Cerebellum (tissue), 4 donors: ENCODE measurements at places on chromosomes 2 and 18.

DNA sequence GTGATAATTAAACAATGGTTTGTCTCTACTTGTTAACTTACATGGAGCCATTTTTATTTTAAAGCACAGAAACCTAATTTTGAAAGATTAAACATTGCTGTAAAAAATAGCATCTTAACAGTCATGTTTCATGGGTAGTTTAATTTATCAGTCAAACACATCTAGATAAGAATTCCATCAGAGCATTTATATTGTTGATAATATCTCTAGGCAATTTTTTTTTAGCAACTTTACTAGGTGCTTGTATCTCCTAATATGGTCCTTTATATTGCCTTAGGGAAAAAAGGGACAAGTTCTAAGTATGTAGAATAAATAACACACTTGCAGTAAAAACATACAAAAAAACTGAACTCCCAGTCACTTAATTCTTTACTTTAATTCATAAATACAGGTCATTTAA, 863 bp downstream of the CSRNP3 start:
- DNase-seq = no peak

GRCh38 chr18:8626414-8627106, 17.3 kb downstream of the RAB12 start:
- DNase-seq = no peak

GRCh38 chr2:218216336-218216673, 684 bp upstream of the ARPC2 start:
- no peak for DNase-seq

DNA sequence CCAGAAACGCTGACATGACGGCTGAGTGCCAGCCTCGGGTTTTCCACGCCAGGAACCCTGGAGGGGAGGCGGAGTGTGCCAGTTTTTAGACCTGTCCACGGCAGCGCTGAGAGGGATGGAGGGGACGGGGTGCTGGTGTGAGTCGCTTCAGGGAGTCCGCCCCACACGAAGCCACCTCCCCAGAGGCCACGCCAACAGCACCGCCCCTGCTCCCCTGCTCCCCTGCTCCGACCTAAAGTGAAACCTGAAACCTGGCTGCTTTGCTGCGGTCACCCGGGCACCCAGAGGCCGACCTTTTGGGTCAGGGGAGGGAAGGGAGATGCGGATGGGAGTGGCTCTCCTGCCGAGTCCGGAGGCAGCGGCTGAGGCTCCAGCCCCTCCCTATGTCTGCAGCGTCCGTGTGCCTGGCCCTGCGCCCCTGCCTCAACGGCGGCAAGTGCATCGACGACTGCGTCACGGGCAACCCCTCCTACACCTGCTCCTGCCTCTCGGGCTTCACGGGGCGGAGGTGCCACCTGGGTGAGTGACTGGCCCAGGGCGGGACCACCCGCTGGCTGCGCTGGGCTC, 38.1 kb downstream of the SNED1 start:
- DNase-seq = peak; percentile 35

- DNase-seq = no peak
Observed at GRCh38 chr2:233602076-233602475, 15.4 kb upstream of the UGT1A8 start.

DNA sequence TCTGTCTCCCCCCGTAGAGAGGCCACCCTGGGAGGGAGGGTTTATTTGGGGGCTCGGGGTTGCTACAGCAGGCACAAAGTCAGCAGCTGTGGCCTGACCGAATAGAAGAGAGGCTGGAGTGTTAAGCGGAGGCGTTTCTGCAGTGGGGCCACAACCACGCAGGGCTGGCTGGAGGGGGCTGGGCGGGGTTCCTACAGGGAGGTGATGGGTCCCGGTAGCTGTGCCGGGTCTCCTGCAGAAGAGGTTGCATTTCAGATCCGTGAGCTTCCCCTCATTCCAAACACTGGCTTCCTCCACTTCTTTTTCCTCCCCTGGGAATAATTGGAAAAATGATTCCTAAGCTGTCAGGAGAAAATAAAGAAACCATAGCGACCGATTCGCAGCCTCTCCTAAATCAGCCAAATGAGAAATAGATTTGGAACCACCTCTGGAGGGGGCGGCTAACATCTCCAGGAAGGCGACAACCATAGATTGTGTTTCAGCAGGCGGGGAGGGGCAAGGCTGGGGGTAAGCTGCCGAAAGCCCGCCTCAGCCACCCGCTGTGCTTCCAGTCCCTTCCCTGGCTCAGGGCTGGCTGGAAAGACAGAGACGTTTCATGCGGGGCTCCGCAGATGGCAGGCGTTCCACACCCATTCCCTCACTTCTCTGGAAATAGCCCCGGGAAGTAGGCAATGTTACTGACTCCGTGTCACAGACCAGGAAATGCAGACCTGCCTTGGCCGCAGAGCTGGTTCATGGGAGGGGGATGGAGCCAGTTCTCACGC, 85.6 kb upstream of the TAF1B start:
- peak; percentile 71 for DNase-seq

GRCh38 chr18:64191069-64191468, 42.2 kb upstream of the LINC00305 start:
- no peak for DNase-seq

- DNase-seq = no peak
Observed at GRCh38 chr2:168185583-168186274, 61.7 kb downstream of the STK39 start.

DNA sequence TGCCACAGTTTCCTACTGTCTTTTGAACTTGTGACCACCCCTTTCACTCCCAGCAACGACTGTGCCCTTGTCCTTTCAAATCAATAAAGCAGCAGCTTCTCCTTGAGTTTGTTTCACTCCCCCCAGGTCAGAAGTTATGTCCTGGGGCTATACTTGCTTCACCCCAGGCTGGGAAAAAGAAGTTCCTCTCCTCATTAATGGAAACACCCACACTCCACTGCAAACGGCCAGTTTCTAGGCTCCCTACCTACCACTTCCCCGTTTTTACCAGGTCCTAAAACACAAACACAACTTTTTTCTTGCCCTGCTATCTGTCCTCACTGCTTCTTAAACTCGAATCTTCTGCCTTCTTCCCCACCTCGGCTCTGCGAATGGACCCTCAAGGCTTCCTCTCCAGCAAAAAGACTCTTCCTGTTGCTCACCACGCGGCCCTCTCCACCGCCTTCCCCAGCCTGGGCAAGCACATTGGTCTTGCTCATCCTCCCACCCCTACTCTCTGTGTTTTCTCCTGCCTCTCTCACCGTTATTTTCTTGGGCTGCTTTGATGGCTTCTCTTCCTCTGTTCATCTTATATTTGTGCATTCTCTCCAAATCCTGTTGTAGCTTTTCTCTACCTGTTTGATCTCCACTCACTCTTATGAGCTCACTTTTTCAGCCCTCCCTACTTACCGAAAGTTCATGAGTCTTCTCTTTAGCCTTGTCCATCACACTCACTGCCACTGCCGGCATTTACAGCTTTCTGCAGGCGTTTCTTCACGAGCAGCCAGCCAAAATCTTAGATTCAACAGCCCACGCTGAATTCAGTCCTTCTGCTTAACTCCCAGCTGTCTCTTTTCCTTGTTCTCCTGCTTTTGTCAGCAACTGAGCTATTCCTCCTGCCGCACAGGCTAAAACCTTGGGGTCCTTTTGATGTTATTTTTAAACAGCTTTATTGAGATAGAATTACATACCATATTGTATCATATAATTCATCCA, 7.0 kb upstream of the SP5 start:
- no peak for DNase-seq

DNA sequence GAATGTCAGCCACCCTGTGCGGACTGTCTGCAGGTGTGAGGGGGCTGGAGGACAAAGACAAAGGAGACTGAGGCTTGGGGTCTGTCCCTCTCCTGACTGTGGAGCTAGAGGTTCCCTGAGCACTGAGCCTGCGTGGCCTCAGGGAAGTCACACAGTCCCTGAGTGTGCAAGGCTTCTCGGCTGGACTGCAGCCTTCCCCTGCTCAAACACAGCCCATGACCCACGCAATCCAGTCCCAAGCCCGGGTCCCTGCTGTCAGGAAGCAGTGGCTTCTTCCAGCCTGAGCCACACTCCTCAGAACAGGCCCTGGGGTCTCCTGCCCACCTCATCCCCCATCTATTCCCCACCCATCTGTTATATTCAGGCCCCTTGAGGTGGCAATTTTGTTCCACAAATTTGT, 2.7 kb downstream of the ASTL start:
- DNase-seq = no peak

GRCh38 chr2:237244178-237244577, 158.5 kb downstream of the COPS8 start:
- no peak for DNase-seq

DNA sequence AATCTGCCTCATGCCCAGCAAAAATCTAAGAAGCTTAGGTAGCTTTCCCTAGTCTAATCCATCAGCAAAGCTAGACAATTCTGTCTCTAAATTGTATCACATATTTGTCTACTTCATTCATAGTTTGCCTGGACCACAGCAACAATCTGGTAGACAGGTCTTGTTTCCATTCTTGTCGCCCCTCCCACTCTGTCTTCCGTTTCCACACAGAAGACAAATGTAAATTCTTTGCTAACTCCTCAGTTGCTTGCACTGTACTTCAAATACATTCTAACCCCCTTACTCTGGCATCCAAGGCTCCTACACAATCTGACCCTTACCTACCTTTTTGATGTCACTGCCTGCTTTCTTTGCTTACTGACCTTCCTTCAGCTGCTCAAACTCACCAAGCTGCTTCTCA, 40.1 kb downstream of the THUMPD2 start:
- no peak for DNase-seq

DNA sequence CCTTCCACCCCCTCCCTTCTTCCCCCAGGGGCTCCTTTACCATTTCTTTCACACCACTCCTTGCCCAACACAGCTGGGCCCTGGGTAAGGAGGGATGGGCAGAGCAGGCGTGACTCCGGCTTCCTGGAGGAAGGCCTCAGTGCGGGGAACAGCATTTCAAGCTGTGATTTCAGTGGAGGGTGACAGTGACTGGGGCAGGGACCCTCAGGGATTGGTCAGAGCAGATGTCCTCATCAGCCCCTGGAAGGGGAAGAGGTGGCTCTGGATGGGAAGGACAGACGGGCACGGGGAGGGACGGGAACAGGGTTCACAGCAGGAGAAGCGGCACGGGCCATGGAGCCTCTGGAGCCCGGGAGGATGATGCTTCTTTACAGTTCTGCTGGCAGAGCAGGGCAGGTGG, 130.8 kb upstream of the TWIST2 start:
- no peak for DNase-seq

DNA sequence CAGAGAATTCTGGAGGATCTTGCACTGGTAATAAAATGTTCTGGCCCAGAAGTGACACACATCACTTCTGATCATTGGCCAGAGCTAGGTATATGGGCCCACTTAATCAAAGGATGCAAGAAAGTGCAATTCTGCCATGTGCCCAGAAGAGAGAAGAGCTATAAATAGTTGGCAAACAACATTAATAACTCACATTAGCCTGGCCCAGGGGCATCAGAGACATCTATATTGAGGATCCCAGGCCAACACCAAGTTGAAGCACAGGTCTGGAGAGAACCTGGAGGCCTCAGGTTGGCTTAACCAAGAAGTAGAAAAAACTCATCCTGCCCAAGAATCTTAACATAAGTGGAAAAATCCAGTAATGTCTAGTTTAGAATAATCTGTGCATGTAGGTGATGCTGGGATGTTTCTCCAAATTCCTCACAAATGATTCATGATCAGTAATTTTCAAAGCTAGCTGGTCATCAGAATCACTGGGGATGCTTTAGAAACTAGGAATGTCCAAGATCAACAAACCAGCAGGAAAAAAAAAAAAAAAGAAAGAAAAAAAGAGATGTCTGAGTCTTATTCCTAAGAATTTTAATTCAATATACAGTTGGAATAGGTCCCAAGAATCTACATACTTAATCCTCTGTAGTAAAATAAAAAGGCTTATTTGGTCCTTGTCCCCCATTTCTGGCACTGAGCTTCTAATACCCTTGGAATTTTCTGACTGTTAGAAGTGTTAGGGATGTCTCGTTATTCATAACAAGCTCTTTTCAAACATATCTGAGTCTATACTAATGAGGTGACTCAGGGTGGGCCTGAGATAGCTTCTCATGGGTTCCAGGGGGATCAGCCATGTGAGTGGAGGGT, 35.0 kb upstream of the EVA1A start:
- no peak for DNase-seq

DNA sequence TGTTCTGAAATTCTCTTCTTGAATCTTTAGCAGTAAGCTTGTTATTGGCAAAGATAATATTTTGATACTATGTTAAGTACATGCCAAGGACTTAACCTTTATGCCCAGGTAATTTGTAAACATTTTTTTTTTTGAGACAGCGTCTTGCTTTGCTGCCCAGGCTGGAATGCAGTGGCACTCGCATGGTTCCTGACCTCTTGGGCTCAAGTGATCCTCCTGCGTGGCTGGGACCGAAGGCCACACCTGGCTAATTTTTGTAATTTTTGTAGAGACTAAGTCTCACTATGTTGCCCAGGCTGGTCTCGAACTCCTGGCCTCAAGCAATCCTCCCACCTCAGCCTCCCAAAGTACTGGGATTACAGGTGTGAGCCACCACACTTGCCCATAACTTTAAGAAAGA, 35.7 kb upstream of the ZCCHC2 start:
- no peak for DNase-seq

- DNase-seq = no peak
Observed at GRCh38 chr2:58054264-58054663, 7.7 kb downstream of the VRK2 start.

GRCh38 chr18:79942786-79943607, 8.5 kb downstream of the SLC66A2 start:
- DNase-seq = no peak

- DNase-seq = no peak
Observed at GRCh38 chr2:9637330-9637729, 6.5 kb upstream of the YWHAQ start.

GRCh38 chr2:225270861-225271260, 128.6 kb upstream of the NYAP2 start:
- peak; percentile 6 for DNase-seq

DNA sequence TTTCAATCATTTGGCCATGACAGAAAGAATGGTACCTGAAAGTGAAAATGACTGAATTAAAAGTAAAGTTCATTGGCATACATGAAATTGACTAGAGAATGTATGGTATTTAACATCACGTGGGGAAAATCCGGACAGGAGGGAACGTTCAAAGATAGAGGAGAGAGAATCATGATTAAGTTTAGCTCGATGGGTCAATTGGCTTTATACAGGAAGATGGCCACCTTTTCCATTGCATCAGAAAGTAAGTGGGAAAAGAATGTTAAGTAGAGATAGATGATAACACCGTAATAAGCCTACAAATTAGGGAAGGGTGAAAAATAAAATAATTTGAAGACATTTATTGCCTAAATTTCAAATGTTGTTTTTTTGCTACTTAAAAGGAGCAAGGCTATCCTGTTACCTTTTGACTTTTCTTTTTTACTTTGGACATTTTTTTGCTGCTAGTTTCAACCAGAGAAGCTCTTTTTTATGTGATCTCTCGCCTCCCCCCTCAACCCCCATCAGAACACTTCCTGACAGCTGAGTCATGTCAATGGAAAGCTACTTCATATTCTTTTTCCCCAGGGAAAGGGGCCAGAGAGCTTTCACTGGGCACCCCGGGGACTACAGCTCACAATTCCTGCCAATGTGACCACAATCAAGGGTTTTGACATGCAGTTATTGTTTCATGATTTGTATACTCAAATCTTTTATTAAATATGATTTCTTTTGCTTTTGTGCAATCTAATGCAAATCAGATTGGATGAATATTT, 767 bp upstream of the CCDC102B start:
- no peak for DNase-seq

- DNase-seq = peak; percentile 12
Observed at GRCh38 chr2:120736624-120737339, 1.1 kb downstream of the GLI2 start.
